ENCODE measurements at places on chromosomes 5 and 9. TPM values are rescaled to one million over a fixed set of nuclear protein-coding genes. Genes with fewer than 3 reads are reported as not detected.

GRCh38 chr5:88826646-88827585, 56.1 kb downstream of the MEF2C start:
- H3K36me3 ChIP-seq, result peaks cover 5% of the 10 kb centered on the region
- no peak for DNase-seq
- peak overlapping the region; percentile 47 for H3K4me3 ChIP-seq
- H3K27me3 ChIP-seq, result no peaks in the 10 kb centered on the region
- H3K4me1 ChIP-seq, result peaks cover 53% of the 10 kb centered on the region
- peak overlapping the region; percentile 82 for H3K27ac ChIP-seq

The KIF4B gene
- not detected for total RNA-seq

The GLIPR2 gene
- 101 TPM for total RNA-seq

DNA sequence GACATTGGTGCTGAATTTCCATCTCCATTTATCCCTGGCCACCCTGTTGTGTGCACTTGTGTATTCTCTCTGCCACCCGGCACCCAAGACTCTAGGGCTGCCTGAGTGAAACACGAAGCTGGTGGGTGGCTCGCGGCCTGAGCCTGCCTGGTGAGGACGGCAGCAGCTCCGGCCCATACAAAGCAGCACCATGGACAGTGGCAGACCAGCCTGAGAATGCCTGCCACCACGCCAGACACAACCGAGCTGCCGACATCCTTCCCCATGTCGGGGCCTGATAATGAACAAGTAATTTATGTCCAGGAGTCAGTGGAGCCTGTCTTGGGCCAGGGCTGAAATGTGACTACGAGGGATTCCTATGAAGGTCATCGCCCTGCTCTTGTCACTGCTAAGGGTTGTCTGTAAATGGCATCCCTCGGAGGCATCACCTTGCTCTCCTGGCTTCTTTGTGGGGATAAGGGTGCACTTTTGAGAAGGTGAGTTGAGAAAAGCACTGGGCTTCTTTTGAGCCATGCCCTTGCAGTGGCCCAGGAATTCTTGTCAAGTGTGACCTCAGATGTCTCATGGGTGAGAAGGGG, 175.7 kb downstream of the MELK start:
- no peak overlapping the region for H3K27ac ChIP-seq
- DNase-seq, result no peak
- H3K27me3 ChIP-seq, result peaks cover 44% of the 10 kb centered on the region

- no peak overlapping the region for H3K27ac ChIP-seq
- H3K27me3 ChIP-seq, result no peaks in the 10 kb centered on the region
- no peaks in the 10 kb centered on the region for H3K36me3 ChIP-seq
These were observed 650.6 kb upstream of the NUDT12 start for GRCh38 chr5:104213216-104213615.

DNA sequence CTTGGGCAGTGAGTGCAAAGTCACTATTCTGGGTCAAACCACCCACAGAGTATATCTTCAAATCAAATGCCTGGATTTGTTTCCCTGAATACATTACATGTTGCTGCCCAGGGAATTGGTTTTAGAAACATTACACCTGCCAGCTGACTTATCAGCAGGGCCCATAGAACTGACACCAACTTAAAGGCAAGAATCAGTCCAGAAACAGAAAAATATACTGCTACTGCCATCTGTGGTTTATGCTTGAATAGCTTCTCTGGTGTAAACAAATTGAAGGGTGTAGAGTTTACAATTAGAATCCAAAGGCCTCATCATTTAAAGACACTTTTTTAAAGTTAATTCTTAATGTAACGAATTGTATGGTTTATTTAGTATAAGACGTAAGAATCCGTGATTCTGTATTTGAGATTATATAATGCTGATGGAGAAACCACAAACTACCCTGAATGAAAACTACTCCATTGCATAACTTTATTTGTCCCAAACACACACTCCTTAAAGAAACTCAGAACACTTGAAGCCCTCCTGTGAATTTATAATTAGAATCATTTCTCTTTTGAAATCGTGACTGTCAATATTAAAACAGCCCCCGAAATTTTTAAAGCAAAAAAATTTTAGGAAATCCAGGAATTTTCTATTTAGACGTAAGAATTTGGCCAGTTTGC, 6.2 kb downstream of the NR6A1 start:
- H3K36me3 ChIP-seq, result peaks cover 3% of the 10 kb centered on the region
- no peak for DNase-seq
- H3K4me3 ChIP-seq, result no peak overlapping the region
- no peak overlapping the region for H3K27ac ChIP-seq
- H3K27me3 ChIP-seq, result peaks cover 52% of the 10 kb centered on the region

The GRM6 gene
- total RNA-seq, result not detected

- H3K4me1 ChIP-seq, result no peaks in the 10 kb centered on the region
- no peak overlapping the region for H3K4me3 ChIP-seq
- DNase-seq, result no peak
- H3K27ac ChIP-seq, result no peak overlapping the region
- no peaks in the 10 kb centered on the region for H3K36me3 ChIP-seq
- H3K27me3 ChIP-seq, result peaks cover 2% of the 10 kb centered on the region
These were observed 231.9 kb downstream of the NDUFS4 start for GRCh38 chr5:53792338-53792737.

The SYK gene
- not detected for total RNA-seq

- peak overlapping the region; percentile 2 for H3K4me3 ChIP-seq
- H3K36me3 ChIP-seq, result no peaks in the 10 kb centered on the region
- H3K27ac ChIP-seq, result peak overlapping the region; percentile 58
- H3K4me1 ChIP-seq, result peaks cover 61% of the 10 kb centered on the region
- no peak for DNase-seq
- peaks cover 8% of the 10 kb centered on the region for H3K27me3 ChIP-seq
These were observed 3.7 kb downstream of the MYO10 start for GRCh38 chr5:16932401-16932800.

- no peaks in the 10 kb centered on the region for H3K27me3 ChIP-seq
- DNase-seq, result no peak
These were observed 29.5 kb downstream of the RAI14 start for GRCh38 chr5:34685485-34686165.

The AQP3 gene
- total RNA-seq, result 3.6 TPM

Measured in chondrocyte (in vitro differentiated cells).